A172 (cell line): ENCODE measurements at places on chromosomes 6 and 20. TPM values are rescaled to one million over a fixed set of nuclear protein-coding genes. Genes with fewer than 3 reads are reported as not detected.

DNA sequence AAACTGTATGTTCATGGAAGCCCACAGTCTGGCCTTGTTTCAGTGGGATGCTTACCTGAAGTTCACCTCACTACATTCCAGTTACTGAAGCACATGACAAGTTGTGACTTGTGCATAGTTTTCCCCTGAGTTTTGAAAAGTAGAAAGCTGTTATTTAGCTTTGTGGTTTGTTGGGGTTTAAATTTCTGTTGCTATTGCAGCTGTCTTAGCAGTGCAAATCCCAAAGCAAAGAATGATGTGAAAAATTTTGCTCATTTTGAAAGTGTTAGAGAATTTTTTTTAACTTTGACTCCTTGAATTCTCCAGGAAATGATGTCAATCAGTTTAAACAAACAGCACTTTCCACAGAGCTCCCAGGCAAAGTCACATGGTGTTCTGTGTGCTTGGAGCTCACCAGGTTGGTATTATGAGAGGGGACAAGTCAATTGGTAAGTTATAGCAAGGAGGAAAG lies 268.4 kb downstream of the ADGRG6 start:
- peak; percentile 28 for DNase-seq

DNA sequence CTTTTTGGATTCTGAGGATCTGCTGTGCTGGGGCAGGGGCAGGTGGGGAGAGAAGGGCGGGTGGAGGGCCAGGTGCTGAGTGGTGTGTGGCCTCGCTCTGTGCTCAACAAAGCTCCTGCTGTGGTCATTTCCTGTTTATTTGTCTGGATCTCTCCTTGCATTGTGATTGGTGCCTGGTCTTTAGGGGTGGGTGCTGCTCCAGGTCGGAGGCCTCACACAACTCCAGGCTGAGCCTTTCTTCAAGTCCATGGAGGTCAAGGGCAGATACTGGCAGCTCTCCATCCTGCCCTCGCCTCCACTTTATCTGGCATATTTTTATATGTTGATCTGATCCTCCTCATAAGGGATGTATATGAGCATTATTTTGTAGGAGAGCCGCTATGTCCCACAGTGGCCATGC lies 36.2 kb downstream of the HLA-F start:
- DNase-seq = no peak

DNA sequence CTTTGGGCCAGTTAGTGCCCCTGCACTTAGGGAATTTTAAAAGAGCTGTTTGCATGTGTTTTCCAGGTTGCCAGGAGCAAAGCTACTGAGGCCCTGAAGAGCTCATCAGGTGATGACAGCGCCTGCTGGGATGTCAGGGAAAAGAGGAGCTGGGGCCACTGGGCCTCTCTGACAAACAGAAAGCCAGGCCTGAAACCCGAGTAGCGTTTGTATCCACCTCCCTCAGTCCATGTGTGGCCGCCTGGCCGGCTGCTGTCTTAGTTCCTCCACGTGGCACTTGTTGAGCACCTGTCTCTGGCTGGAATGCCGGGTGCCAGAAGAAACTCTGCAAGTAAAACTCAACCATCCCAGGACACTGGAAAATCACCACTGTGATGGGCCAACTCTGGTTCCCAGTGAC lies 601.2 kb downstream of the CDH26 start:
- no peak for DNase-seq

Gene ADGB
- not detected in 2 replicates for total RNA-seq

DNA sequence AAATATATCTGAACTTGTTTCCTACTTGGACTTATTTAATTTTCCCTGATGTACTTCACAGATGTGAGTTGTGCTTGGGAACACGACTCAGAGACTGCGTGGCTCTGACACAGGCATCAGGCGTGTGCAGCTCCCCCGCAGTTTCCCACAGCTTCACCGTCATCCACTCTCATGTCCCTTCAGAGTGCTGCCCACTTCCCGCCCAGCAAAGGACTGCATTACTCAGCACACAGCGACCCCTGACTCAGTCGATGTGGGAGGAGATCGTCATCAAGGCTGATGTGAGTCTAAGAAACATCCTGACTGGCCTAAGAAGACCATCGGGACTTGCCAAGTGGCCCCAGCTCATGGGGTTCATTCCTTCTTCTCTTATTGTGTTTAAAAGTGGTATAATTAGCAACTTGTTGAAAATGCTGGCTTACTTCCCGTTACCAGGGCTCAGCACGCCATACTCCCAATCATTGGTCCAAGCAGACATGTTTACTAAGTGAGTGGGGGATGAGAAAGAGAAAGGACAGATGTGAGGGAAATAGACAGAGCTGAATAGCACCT lies 539.4 kb upstream of the JARID2 start:
- peak; percentile 84 for DNase-seq

- DNase-seq = no peak
Observed at GRCh38 chr20:57241363-57241991, 25.0 kb downstream of the BMP7 start.

Gene RAB32
- total RNA-seq = 138 and 189 TPM in 2 replicates

GRCh38 chr6:16839631-16840179 lies 78.4 kb upstream of the ATXN1 start:
- DNase-seq = no peak

- DNase-seq = no peak
Observed at GRCh38 chr6:158149641-158150040, 18.4 kb downstream of the SERAC1 start.

Gene CRISP2
- not detected in 2 replicates for total RNA-seq

DNA sequence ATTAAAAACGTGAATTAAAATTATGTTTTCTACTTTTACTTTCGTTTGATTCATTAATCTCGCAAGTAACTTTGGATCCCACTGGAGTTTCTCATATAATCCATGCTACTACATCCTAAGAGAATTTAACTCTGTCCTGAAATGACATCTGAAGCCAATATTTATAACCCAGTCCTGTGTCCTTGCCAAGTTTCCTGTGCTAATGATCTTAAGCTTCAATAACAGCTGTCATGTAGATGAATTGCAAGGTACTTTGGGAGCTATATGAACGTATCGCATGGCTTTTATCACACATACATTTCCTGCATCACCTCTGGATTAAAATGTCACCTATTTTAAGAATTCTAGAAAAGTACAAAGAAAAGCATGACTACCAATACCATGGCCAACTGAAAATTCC lies 833.8 kb upstream of the CITED2 start:
- DNase-seq = no peak

GRCh38 chr20:13461849-13462458 lies 176.8 kb downstream of the TASP1 start:
- DNase-seq = no peak

- DNase-seq = no peak
Observed at GRCh38 chr6:131597446-131597845, 24.4 kb downstream of the ARG1 start.

DNA sequence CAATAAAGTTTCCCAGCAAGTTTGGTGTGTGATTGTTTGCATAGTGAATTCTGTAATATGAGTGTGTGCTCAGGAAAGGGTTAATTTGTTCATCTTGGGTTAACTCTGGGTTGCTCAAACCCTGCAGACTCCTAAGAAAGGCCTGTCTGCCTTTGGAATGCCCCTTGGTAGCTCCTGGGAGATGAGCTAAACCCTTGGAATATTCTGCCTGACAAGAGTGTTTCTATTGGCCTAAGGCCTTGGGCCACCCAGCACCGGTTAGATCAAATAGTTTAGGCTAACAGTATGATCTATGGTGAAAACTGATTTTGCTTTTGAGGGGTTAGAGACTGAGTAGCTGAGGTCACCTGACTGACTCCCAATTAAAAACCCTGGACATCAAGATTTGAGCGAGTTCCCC lies 248.3 kb downstream of the GRM1 start:
- DNase-seq = no peak

DNA sequence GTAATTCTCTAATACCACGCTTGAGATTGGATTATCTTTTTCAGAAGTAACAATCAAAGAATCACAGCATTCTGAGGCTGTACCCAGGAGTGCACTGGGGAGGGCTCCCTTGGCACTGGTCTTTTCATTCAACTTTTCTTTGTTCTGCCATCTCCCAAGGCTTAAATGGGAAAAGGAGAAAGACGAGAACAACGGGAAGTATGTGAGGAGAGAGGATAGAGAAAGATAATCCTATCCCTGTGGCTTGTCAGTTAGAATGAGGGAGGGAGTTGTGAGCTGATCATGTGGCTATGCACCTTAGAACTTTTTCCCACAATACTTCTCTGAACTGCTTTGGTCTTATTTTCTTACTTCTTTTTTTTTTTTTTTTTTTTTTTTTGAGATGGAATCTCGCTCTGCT lies 83.1 kb downstream of the CAP2 start:
- DNase-seq = no peak

GRCh38 chr6:44297063-44298038 lies 15.8 kb downstream of the AARS2 start:
- no peak for DNase-seq

- DNase-seq = no peak
Observed at GRCh38 chr6:42899871-42900270, 16.0 kb upstream of the PTCRA start.

DNA sequence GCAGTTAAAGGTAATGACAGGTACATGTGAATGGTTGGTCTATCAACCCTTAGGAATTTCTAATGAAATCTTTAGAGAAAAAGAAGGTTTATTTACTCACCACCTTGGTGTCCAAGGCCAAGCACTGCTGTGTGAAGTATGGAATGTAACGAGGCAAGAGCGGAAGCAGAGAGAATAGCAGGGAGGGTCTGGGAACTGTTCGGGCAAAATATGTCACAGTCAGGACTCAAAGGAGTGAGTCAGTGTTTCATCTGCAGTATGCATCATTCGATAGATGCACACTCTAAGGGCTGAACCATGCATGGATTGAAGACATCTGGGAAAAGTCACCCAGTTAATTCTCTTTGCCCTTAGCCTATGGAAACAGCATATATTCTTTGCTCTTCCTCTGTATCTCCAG lies 33.2 kb downstream of the ADGRF5 start:
- DNase-seq = no peak

- no peak for DNase-seq
Observed at GRCh38 chr6:100062621-100063020, 68.6 kb upstream of the MCHR2 start.

GRCh38 chr6:25263657-25264056 lies 15.5 kb upstream of the CARMIL1 start:
- peak; percentile 53 for DNase-seq

Gene PROCR
- total RNA-seq = 32.2 and 48.0 TPM in 2 replicates

Gene ISM1
- not detected in 2 replicates for total RNA-seq

GRCh38 chr20:47428164-47428563 lies 71.7 kb upstream of the ZMYND8 start:
- no peak for DNase-seq

DNA sequence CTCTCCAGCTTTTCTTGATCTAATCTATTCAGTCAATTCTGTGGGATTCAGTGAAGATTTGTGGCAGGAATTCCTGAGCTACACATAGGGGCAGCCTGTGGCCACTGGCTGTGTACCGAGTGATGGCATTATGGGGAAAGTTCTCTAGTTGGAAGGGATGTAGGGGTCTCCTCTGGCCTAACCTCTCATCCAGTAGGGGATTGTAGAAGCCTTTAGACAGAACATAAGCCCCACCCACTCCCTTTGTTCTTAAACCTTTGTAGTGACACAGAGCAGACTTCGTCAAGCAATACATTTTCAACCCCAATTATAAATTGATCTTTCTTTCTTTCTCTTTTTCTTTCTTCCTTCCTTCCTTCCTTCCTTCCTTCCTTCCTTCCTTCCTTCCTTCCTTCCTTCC lies 188.9 kb downstream of the QKI start:
- no peak for DNase-seq

DNA sequence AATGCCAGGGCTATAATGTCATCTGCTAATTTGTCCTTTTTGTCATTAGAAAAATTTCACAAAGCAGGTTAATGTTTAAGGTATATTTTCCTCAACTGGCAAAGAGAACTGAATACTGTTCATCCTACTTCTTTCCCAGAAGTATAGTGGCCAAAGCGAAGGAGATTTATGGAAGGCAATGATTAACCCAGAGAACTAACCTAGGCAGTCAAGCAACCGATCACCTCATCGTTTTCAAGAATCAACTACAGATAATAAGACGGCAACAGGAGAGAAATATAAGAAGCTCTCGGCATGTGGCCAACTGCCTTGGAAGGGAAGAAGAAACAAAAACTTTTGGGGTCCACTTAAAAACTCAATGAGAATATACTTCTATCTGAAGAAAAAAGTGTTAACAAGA lies 38.2 kb downstream of the REV3L start:
- DNase-seq = no peak

DNA sequence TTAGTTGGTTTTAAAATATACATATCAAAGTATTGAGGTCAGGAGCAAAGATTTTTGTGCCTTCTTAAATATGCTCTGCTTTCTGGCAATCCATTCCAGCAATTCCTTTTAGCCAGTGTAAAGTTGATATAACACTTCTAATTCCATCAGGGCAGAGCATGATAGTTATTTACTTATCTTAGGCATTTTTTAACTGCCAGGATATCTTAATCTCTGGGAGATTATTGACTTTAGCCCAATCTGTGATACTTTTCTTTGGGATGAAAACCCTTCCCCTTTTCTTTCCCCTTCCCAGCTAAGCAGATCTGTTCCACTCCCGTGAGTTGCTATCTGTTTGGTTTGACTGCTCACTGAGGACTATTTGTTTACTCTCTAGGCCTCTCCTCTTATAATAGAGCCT lies 168.7 kb upstream of the RSPO3 start:
- no peak for DNase-seq

DNA sequence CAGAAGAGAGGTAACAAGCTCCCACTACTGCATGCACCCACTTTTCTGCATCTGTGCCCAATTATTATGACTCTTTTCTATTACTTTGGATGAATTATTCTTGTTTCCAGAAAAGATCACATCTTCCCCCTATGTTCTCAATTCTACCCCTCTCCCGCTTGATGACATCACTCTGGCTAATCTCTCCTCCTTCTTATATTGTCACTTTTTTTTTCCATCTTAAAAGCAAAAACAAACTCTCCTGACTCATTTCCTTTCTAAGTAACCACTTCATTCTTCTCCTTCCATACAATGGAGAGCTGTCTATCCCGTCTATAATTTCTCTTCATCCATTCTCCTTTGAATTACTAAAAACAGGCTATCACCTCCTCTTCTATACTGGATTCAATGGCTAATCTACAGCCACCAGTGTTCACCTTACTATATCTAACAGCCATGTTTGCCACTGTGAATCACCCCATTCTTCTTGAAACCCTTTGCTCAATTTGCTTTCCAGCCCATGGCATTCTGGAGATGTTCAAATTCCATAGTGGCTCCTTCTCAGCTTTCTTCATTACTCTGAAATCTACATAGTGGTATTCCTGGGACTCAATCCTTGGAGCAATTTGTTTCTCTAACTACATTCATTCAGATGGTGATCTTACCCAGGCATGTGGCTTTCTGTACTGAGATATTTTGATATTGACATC lies 378.4 kb downstream of the ARHGAP18 start:
- DNase-seq = peak; percentile 31
